ENCODE measurements at places on chromosomes 7 and 10.

DNA sequence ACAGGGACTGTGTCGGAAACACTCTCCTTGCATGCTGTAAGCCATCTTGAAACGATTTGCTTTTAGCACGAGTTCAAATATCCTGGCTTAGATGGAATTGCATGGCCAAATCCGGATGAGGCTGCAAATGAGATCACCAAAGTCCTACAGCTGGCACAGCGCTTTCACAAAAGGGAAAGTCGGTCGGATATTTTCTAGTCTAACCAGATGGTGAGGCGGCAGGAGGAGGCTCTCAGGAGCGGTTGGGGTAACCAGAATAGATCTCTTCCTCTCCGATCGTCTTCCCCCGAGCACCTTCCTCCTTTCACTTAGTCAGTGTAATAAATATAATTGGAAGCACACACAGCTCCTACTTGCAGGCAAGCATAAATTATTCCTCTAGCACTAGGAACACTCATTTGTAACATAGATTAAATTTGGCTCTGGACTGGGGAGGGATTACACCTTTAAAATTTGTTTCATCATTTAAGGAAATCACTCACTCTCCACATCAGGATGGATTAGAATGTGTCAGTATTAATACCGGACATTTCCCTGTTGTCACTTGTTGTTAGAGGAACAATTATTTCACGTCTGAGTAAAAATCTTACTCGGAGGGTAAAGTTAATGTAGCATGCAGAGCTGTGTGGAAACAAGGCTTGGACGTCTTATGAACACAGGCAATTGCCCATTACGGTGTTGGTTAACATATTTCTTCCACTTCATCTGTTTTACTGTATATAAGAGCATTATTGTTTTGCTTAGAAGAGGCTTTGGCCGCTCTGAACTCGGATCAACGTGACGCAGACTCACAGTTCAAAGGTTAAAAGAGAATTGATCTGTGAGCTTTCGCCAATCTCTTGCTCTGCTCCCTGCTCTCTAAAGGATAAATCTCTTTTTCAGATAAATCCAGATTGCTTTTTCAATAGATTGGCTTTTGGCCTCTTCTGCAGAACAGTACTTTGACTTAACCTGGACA is 857.9 kb downstream of the TYW1 start:
- DNase-seq = no peak

DNA sequence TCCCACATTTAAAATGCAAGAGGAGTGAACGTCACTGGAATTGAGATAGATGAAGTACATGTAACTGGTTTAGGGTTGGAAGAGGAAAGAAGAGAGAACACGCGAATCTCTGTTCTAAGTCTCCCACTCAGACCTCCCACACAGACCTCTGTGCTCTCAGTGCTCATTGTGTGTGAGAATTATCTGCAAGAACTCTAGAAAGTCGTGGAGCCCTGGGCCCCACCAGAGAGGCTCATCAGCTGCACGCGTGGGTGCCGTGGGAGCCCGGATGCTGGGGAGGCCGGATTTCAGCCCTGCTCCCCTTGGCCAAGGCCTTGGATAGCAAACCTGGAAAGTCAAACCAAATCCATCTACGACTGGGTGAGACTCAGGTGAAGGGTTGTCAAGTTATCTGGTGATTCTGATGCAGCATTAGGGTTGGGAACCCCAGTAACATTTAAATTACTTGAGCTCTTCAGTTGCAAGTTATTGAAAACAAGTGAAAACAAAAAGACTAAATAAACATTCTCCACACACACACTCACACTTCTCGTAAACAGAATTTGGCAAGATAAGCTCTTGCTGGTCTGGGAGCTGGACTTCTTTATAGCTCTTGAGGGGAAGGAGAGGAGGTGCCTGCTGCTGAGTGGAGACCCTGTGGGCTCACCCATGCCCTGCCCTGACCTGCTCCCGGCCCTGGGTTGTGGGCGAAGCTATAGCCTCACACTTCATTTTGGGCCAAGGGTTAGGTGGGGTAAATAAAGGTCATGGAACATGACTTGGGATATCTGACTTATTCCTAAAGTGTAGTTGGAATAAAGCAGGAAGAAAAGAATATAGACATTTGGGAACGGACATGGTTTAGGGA is 250.3 kb downstream of the ADARB2 start:
- DNase-seq = no peak

- no peak for DNase-seq
Measured at GRCh38 chr10:52514481-52514880, 200.4 kb downstream of the DKK1 start.

DNA sequence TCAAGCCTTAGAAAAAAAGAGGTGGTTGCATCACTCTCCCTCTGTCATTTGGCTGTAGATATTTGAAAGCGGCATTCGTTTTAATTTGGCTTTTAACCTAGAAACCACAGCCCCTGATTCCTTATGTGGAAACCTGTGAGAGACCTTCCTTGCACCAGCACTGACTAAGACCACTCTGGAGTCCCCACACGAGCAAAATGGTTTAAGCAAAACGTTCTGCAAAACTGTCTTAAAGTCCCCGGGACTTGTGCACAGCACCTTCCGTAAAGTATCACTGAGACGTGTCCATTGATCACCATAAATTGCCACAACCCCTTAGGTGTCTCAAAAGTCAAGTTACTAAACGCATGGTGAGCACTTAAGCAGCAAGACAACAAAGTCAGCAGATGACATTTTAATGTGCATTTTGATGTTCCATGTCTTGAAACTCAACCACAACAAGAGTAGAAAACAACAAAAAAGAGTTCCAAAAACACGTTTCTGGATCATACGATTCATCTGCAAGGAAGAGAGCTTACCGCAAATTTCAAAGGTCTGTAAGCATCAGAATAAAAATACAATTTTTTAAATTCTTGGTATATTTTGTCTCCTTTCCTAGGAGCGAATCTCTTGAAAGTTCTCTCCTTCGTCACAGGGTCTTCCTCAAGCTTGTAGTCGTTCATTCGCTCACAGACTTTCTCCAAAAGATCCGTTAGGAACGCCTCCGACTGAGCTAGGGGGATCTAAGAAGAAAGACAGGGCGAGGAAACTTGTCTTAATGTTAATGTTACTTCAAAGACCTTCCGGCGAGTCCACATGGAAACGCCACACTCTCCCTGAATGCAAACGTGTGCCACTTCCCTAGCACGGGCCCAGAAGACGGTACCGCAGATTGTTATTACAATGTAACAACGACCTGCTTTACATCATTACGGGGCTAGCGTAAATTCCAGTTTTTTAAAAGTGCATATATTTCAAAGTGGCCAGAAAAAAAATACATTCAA is 37.7 kb downstream of the CNPY1 start:
- DNase-seq = no peak

- no peak for DNase-seq
Measured at GRCh38 chr10:15367296-15368085, 3.6 kb downstream of the FAM171A1 start.

- DNase-seq = no peak
Measured at GRCh38 chr7:110010359-110010758, 1080.6 kb upstream of the LRRN3 start.

GRCh38 chr7:6447581-6448199 is at the start of gene DAGLB:
TSS of gene DAGLB (minus strand) at chr7:6447954. CDS start at chr7:6447842, 112 bp downstream.
- peak; percentile 94 for DNase-seq

DNA sequence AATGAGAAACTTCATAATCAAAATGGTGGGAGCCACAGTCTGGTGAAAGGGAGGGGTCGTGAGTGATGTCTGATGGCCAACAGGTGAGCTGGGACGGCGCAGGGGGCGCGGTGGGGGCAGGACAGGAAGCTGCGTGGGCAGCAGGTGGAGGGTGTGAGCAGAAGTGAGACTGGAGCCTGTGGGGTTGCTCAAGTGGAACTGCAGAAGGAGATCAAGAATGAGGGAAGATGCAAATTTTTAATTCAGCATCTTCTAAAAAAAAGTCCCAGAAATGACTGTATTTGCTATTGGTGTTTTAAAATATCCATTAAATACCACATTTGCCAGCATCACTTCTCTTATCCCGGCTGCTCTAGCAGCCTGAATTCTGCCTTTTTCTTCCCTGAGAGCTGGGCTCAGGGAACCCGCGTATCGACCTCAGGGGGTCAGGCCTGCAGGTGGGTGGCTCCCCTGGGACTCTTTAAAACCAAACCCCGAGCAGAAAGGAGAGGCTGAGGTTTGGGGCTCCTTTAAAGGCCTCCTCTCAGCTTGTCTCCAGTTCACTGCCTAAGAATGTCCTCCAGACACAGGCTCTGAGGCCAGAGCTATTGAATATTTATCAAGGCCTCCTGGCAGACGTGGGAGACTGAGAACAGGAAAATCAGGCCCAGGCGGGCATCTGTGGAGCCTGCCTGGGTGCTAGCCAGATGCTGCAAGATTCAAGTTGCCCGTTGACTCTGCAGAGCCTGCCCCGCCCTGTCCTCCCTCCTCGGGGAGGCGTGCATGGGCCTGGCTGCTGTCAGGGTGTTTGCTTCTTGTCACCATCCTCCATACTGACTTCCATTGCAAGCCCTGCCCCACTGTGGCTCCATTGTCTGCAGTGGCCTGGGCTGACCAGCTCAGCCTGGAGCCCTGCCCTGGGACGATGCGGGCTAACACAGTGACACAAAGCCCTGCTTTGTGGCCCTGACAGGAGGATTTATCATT is 53.9 kb downstream of the SYPL1 start:
- no peak for DNase-seq

DNA sequence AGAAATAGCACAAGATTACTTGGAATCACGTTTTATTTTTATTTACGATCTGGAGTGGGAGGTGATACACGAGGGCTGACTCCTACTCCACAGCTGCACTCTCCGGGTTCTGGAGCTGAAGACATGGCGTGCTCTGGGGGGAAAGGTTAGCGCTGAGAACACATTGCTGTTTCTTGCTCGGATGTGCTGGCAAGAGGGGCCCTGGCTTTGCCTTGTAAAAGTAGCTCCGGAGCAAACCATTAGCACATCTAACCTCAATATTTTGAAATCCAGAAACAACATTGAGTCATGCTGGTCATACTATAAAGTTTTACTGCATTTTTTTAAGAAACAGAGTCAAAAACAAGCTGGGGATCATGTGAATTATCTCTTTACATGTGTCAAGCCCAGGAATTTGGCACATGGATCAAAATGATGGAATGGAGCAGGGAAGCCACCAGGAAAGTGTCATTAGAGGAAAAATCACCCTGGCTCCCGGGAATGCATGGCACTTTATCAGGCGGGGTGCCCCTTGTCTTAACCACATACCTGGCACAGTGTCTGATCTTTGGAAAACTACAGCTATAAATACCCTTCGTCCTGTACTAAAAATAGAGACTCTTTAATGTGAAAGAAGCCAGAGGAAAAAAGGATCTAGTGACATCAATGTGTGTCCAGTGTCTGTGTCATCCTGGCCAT is 31.6 kb upstream of the LYZL1 start:
- peak; percentile 94 for DNase-seq

- no peak for DNase-seq
Measured at GRCh38 chr7:111780527-111780926, 218.2 kb upstream of the IMMP2L start.

DNA sequence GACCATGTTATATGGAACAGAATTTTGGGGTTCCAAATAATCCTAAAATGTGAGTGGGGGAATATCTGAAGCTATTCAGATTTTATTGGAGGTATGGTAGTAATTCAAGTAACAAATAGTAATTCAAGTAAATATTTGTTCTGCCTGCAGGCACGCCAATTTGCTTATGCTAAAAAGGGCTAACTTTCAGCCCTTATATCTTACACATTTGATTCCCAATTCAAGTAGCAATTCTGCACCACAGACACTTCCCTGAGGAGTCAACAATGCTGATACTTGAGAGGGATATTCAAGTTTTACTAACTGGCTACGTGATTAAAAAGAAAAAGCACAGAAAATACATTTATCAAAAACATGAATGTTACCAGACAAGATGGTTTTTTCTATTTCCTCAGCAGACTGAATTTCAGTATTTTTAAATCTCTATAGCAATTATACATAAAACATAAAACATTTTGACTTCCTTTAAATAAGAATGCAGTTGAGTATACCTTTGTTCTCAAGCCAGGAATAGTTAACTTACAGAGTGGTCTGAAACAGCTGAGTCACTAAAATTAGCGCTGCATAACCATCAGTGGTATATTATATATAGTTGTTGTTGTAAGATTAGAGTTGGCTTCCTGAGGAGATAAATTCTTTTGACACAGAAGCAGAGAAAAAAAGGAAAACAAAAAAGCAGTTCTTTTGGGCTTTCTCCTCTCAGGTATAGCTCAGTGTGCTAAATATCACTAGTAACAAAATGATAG is 33.9 kb downstream of the MTPN start:
- DNase-seq = peak; percentile 45

GRCh38 chr10:5959142-5959541 is 18.2 kb downstream of the IL15RA start:
- no peak for DNase-seq

- DNase-seq = peak; percentile 85
Measured at GRCh38 chr10:68897336-68897741, 3.8 kb upstream of the DDX50 start.

- DNase-seq = no peak
Measured at GRCh38 chr10:111103196-111103840, 26.5 kb downstream of the ADRA2A start.

- DNase-seq = no peak
Measured at GRCh38 chr7:27700501-27700900, 37.8 kb upstream of the HIBADH start.

DNA sequence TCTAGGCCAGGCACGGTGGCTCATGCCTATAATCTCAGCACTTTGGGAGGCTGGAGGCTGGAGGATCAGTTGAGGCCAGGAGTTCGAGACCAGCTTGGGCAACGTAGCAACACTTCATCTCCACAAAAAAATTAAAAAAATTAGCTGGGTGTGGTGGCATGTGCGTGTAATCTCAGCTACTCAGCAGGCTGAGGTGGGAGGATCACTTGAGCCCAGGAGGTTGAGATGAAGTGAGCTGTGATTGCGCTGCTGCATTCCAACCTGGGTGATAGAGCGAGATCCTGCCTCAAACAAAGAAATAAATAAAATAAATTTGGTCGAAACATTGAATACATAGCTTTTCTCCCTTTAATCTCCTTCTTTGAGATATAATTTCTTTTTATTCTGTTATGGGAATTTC is 80.6 kb upstream of the ITGB1 start:
- DNase-seq = no peak

- DNase-seq = no peak
Measured at GRCh38 chr7:44590910-44591309, 8.9 kb upstream of the TMED4 start.

- peak; percentile 73 for DNase-seq
Measured at GRCh38 chr10:8279598-8279997, 225.1 kb downstream of the GATA3 start.

GRCh38 chr10:91410638-91411371 is 661 bp downstream of the HECTD2 start:
- DNase-seq = peak; percentile 54

GRCh38 chr7:134420424-134421125 is 38.3 kb downstream of the AKR1B1 start:
- DNase-seq = peak; percentile 84

GRCh38 chr10:101290431-101290830 is 61.2 kb upstream of the LBX1 start:
- DNase-seq = no peak

- DNase-seq = no peak
Measured at GRCh38 chr10:77564731-77565589, 72.6 kb downstream of the KCNMA1 start.

Data from fibroblast of pulmonary artery (primary cell).